ENCODE measurements at places on chromosomes 1 and 21. TPM values are rescaled to one million over a fixed set of nuclear protein-coding genes. Genes with fewer than 3 reads are reported as not detected.

ARHGEF11 gene
- 22.4 TPM for total RNA-seq

OR14K1 gene
- not detected for total RNA-seq

AMY1C gene
- total RNA-seq: not detected

SYPL2 gene
- total RNA-seq: 1.2 TPM

SERINC2 gene
- 38.9 TPM for total RNA-seq

OR2L8 gene
- total RNA-seq: not detected

CLDN14 gene
- not detected for total RNA-seq

SPRR1B gene
- total RNA-seq: not detected

FCN3 gene
- not detected for total RNA-seq

OR2M3 gene
- total RNA-seq: not detected

JAM2 gene
- total RNA-seq: 1.5 TPM

OR2T29 gene
- not detected for total RNA-seq

TRNP1 gene
- total RNA-seq: 59.7 TPM

SELENBP1 gene
- 120 TPM for total RNA-seq

CR1L gene
- not detected for total RNA-seq

MANEAL gene
- 1.8 TPM for total RNA-seq

BCAR3 gene
- total RNA-seq: 28.4 TPM

NCF2 gene
- total RNA-seq: 0.15 TPM

ZBED6 gene
- total RNA-seq: 13.7 TPM

ANKRD65 gene
- total RNA-seq: 4.2 TPM

ROR1 gene
- total RNA-seq: 9.7 TPM

ALPL gene
- 0.87 TPM for total RNA-seq

NMNAT2 gene
- total RNA-seq: under 0.01 TPM

SLC6A17 gene
- total RNA-seq: 0.33 TPM

BARHL2 gene
- not detected for total RNA-seq

XCL2 gene
- not detected for total RNA-seq

TCHHL1 gene
- total RNA-seq: not detected

PHLDA3 gene
- total RNA-seq: 99.2 TPM

SH3BP5L gene
- total RNA-seq: 24.0 TPM

PCSK9 gene
- 0.50 TPM for total RNA-seq

RCAN1 gene
- 81.6 TPM for total RNA-seq

FAM89A gene
- total RNA-seq: 7.8 TPM

PTPN14 gene
- total RNA-seq: 55.0 TPM

MRPS21 gene
- total RNA-seq: 30.4 TPM

CCDC181 gene
- total RNA-seq: 0.50 TPM

PROX1 gene
- under 0.01 TPM for total RNA-seq

PPFIA4 gene
- 20.0 TPM for total RNA-seq

ABCG1 gene
- 4.5 TPM for total RNA-seq

GUCA2B gene
- not detected for total RNA-seq

CSMD2 gene
- total RNA-seq: 5.0 TPM

BTBD8 gene
- total RNA-seq: 6.7 TPM

OR10Z1 gene
- total RNA-seq: not detected

WDR64 gene
- total RNA-seq: not detected

OR2G6 gene
- total RNA-seq: not detected

CYP4A22 gene
- not detected for total RNA-seq

OR2W3 gene
- not detected for total RNA-seq

SHE gene
- 0.15 TPM for total RNA-seq

HSPB7 gene
- total RNA-seq: 3.3 TPM

MAP1LC3C gene
- 0.87 TPM for total RNA-seq

BSND gene
- total RNA-seq: not detected

SLC6A9 gene
- 7.4 TPM for total RNA-seq

CLCNKA gene
- total RNA-seq: under 0.01 TPM

HNRNPU gene
- 245 TPM for total RNA-seq

OR2L3 gene
- not detected for total RNA-seq

SLX9 gene
- 12.6 TPM for total RNA-seq

VANGL2 gene
- under 0.01 TPM for total RNA-seq

TNFRSF4 gene
- total RNA-seq: under 0.01 TPM

MEX3A gene
- 2.0 TPM for total RNA-seq

TMEM82 gene
- not detected for total RNA-seq
